AG08395 (cell line): ENCODE measurements at places on chromosomes 3 and 15.

DNA sequence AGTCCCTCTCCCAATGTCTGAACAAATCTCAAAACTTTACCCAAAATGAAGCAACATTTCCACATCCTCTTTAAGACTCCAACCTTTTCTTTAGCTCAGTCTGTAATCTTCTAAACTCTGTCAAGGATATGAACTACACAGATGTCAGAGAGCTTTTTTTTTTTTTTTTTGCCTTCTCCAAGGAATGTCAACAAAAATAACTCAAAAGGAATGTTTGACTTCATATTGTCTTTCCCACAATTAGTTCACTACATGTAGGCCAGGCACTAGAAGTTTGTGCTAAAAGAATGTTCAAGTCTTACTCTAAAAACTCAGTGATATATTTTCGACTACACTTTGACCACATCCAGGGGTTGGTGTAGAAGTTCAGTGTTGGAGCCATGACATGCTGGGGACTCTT, 37.1 kb downstream of the ADAMTS9 start:
- DNase-seq, result peak; percentile 73

GRCh38 chr3:181417748-181418147, 294.0 kb upstream of the SOX2 start:
- no peak for DNase-seq

DNA sequence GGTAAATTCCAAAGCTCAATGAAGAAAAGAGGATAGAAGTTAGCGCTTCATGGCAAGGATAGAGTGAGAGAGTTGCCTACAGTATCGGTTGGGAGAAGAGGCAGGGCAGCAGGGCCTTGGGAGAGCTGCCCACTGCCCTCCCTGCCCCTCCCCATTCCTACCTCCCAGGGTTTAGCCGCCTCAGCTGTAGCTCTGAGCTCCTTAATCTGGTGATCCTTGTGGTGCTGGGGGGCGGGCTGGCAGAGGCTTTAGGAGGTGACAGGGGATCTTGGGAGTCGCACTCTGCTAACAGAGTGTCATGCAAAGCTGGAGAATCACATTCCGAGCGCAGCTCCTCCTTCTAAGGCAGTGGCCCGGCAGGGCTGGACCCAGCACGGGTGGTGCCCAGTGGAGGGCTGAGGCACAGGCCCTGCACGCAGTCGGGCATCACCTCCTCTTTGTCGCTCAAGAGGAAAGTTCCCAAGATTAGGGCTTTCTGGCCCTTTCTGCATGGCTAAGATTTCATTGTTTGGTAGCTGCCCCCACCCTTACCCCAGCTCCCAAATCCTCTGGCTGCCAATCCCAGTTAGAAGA, 57.1 kb upstream of the POLG start:
- DNase-seq, result no peak

GRCh38 chr15:29670998-29671981, 151.0 kb downstream of the TJP1 start:
- peak; percentile 73 for DNase-seq

GRCh38 chr15:50907601-50908208, 778 bp upstream of the AP4E1 start:
- DNase-seq, result peak; percentile 21

DNA sequence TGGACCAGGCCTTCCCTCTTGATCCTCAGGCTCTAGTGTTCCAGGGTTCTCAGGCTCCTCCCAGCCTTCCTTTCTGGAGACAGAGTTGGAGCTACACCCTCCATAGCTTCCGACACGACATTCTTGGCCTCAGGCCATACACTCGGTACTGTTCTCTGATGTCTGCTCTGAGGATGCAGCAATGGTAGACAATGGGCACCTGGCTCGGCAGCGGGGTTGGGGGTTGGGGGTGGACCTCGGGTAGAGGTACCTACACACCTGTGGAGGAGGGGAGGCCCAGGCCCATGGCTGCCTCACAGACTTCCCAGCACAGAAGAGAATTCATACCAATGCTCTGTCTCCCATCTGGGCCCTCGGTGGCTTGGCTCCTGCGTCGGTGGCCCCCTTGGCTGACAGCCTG, 21.4 kb downstream of the CCDC13 start:
- DNase-seq, result no peak

GRCh38 chr15:33433821-33434220, 123.1 kb downstream of the RYR3 start:
- no peak for DNase-seq

GRCh38 chr15:80060356-80061006, 1.0 kb downstream of the ZFAND6 start:
- no peak for DNase-seq

GRCh38 chr3:133937061-133937686, 41.5 kb upstream of the RAB6B start:
- no peak for DNase-seq

DNA sequence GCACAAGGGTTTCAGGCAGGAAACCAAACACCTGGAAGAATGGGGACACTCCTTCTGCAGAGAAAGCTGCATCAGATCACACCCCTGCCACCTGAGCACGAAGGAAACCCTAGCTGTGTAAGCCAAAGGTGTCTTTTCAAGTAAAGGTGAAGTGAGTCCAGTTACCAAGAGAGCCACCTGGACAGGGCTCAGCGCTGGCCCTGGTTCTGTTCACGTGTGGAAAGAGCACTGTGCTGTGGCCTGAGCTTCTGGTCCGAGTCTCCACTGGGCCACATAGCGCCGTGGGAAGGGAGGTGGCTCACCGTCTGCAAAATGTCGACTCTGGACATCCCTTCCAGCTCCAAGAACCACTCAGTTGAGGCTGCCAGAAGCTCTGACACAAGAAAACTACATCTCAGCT, 151.1 kb downstream of the ADAMTS17 start:
- DNase-seq, result no peak

GRCh38 chr15:85583923-85584390, 203.6 kb downstream of the AKAP13 start:
- DNase-seq, result peak; percentile 52

DNA sequence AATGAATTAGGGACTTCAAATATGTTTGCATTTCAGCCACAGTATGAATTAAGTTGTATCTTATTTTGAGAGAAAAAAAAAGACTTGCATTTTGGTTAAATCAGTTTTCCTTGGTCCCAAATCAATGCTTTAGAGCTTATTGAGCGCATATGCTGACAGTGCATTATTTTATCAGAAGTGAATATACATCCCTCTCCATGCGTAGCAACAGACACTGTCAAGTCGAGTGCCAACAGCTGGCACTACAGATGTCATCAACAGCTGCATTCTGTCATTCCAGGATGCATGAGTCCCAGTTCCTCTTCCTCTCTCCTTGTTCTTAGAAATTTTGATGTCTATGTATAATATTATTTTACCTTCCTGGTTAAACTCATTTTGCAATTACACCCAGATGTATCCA, 156.1 kb upstream of the FOXB1 start:
- no peak for DNase-seq

DNA sequence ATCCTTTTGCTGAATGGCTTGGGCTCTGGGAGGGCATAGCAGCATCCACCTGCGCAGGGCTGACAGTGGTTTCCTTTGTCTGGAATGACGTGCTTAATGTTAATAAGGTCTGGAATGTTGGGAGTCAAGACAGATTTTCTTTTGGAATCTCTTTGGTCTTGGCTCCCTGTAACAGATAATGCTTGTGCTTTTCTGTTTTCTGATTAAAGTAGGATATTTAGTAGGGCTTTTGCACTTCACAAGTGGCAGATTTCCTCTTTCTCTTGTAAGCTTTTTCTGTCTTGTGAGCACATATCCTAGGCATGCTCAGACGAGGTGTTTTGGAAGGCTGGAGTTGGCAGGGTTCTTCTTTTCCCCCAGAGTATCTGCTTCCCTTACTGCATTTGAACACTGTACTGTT, 189.6 kb downstream of the GHSR start:
- no peak for DNase-seq

GRCh38 chr15:29044503-29044901, 158.7 kb downstream of the APBA2 start:
- DNase-seq, result no peak

GRCh38 chr3:67290438-67290837, 292.3 kb downstream of the KBTBD8 start:
- DNase-seq, result no peak

DNA sequence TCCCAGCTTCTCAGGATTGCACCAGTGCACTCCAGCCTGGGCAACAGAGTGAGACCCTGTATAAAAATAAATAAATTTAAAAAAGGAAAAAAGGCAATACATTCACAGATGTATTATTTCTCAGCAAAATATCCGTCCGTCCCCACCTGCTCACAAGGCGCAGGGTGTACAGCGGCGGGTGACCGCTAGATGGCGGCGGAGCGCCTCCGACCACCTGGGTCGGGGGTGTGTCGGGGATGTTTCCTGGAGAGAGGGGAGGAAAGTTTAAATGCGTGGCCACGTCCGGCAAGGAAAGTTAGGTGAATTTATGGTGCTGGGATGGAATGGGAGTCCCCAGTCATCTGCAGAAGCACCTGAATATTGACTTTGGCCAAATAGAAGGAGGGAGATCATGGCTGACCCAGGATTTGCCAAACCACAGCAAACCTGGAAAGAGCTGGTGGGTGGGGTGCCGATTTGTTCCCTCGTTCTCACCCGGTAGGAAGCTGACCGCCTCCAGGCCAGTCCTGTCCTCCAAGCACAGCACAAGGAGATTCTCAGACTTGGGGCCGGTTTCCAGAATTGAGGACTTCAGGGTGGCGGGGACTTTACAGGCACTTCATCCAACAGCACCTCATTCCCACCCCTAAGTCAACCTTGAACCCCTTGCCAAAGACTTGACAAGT, 88.3 kb downstream of the TMEM266 start:
- peak; percentile 62 for DNase-seq

GRCh38 chr3:51968170-51968775, 1.0 kb upstream of the PCBP4 start:
- no peak for DNase-seq

DNA sequence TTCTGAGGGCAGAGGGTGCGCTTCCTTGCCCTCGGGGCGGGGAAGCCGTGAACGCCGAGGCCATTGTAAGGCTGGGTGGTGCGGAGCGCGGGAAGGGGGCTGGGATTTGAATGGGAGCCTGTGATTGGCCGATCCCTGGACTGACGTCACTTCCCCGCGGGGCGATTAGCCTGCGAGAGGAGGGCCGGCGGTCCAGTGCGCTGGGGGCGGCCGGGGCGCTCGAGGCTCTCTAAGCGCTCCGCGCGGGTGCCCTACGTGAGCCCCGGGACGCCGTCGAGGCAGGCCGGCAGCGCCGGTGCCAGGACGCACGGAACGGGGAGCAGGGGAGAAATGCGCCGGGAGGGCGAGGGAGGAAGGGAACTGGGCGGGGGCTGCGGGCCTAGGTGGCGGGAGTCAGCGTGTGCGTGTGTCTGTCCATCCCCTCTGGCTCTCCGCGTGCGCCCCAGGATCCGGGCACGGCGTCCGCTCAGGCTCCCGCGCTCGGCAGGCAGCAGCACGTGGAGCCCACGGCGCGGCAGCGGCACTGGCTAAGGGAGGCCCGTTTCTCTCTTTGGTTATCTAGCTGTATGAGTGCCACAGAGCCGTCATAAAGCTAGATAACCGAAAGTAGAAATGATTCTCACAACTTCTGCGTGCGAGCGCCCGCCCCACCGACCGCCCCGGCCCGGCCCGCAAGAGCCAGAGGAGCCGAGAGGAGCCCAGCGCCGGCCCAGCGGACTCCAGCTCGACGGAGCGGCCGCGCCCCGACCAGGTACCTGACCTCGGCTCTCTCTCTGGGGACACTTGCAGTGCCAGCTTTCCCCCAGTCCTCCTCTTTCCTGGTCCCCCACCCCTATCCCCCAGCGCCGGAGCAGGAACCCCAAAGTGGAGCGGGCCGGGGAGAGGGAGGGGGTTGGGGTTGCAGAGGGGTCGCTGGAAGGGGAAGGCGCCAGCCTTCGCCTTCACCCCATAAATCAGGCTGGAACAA, 33.1 kb upstream of the POLG start:
- peak; percentile 28 for DNase-seq

GRCh38 chr3:42694366-42694765, 8.2 kb downstream of the HHATL start:
- DNase-seq, result no peak

GRCh38 chr3:172100482-172100881, 61.1 kb downstream of the FNDC3B start:
- no peak for DNase-seq

- no peak for DNase-seq
These were observed 205.4 kb downstream of the CNTN3 start for GRCh38 chr3:74409066-74409465.

- peak; percentile 84 for DNase-seq
These were observed 44.4 kb downstream of the FLNB start for GRCh38 chr3:58052373-58053273.

- DNase-seq, result no peak
These were observed 9.0 kb upstream of the CD47 start for GRCh38 chr3:108099679-108100428.

- DNase-seq, result no peak
These were observed 33.9 kb downstream of the DET1 start for GRCh38 chr15:88512601-88513000.

- DNase-seq, result no peak
These were observed 13.9 kb downstream of the NR1I2 start for GRCh38 chr3:119795849-119796248.

DNA sequence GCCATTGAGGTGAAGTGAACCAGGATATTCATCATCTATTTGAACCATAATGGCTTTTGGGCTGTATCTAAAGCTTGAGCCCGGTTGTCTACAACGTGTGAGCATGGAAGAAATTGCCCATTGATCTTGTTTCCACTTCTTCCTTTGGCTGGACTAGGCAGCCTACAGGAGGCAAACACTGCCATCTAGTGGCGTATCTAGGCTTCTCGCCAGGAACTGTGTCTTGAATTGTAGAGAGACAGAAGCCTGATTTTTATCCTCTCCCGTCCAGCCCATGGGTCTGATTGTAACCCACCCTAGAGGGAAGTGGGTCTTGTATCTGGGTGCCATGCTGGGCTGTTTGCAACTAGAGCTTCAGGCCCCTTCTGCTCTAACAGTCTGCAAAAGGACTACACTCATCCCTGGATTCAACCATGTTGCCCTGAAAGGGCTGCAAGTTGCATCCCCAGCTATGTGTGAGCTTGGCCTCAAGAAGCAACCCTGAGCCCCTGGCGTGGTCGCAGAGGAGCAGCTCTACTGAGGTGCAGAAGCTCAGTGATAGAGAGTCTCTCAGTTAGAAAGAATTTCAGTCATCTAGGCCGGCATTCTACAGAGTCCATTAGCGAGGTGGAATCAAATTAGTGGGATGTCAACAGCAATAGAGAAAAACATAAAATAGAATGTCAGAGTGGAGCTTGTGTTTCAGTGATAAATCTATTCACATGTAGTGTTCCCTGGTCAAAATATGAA, 170.2 kb upstream of the UMPS start:
- peak; percentile 84 for DNase-seq

- DNase-seq, result no peak
These were observed 29.5 kb upstream of the NRROS start for GRCh38 chr3:196609805-196610515.

GRCh38 chr15:23038726-23039142, 635 bp downstream of the TUBGCP5 start:
- DNase-seq, result peak; percentile 40

- no peak for DNase-seq
These were observed 1.8 kb downstream of the ARRDC4 start for GRCh38 chr15:97962263-97962662.

- peak; percentile 20 for DNase-seq
These were observed 44.8 kb downstream of the GATM start for GRCh38 chr15:45333550-45333949.
